ENCODE measurements at places on chromosomes 3 and 15. TPM values are rescaled to one million over a fixed set of nuclear protein-coding genes. Genes with fewer than 3 reads are reported as not detected.

DNA sequence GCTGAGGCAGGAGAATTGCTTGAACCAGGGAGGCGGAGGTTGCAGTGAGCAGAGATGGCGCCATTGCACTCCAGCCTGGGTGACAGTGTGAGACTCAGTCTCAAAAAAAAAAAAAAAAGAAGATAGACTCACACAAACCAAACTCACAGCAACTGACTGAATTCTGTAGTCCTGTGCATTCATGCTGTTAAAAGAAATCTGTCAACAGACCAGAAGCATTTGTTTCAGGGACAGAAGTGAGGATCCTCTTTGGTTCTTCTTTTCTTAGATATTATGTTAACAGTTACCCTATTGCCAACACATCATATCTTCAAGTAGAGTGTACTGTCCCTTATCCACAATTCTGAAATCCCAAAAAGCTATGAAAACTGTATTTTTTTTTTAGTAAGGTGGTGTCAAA lies 192.4 kb downstream of the CDIN1 start:
- no peak overlapping the region for H3K27ac ChIP-seq
- H3K27me3 ChIP-seq: no peaks in the 10 kb centered on the region
- H3K36me3 ChIP-seq: no peaks in the 10 kb centered on the region
- no peaks in the 10 kb centered on the region for H3K4me1 ChIP-seq

DNA sequence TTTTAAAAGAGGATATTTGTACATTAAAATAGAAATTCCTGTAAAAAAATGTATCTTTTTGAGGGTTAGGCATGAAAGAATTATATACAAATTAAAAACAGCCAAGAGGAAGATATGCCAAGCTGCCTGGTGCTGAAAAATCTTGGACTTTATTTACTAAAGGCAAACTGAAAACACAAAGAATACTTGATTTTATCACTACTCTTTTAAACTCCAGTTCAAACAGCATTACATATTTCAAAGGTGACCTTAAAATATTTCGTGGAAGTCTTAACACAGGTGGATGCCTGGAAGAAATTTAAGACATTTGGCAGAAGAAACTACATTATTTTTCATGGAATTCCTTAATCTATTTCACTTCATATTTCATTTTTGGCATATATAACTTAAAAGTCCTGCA lies 101.1 kb upstream of the SLC2A2 start:
- H3K27me3 ChIP-seq: no peaks in the 10 kb centered on the region
- no peaks in the 10 kb centered on the region for H3K4me1 ChIP-seq
- DNase-seq: no peak
- H3K27ac ChIP-seq: no peak overlapping the region
- peaks cover 3% of the 10 kb centered on the region for H3K36me3 ChIP-seq
- no peak overlapping the region for H3K4me3 ChIP-seq

DNA sequence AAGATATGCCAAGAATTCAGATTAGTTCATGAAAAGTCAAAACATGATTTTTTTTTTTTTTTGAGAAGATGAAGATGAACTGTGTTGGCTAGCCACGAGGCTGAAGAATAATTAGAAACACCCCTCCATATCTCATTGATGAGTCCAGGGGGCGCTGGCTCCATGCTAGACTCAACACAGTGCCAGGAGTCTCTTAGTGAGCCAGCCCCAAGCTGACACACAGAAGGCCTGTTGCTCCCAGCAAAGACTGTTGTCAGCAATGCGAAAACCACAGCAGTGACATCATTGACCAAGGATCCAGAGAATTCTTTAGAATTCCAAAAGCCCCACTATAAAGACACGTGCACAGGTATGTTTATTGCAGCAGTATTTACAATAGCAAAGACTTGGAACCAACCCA lies 185.2 kb downstream of the ANXA2 start:
- no peak overlapping the region for H3K4me3 ChIP-seq
- H3K27ac ChIP-seq: no peak overlapping the region
- DNase-seq: no peak
- no peaks in the 10 kb centered on the region for H3K4me1 ChIP-seq
- no peaks in the 10 kb centered on the region for H3K36me3 ChIP-seq

GRCh38 chr15:101213570-101213969 lies 38.3 kb downstream of the CHSY1 start:
- H3K36me3 ChIP-seq: no peaks in the 10 kb centered on the region
- DNase-seq: no peak
- H3K4me1 ChIP-seq: peaks cover 2% of the 10 kb centered on the region

Gene DUOXA2
- total RNA-seq: not detected

GRCh38 chr3:112002096-112002971 lies 3.6 kb downstream of the TAGLN3 start:
- no peak for DNase-seq
- no peaks in the 10 kb centered on the region for H3K27me3 ChIP-seq
- H3K27ac ChIP-seq: no peak overlapping the region
- H3K36me3 ChIP-seq: no peaks in the 10 kb centered on the region
- no peak overlapping the region for H3K4me3 ChIP-seq

DNA sequence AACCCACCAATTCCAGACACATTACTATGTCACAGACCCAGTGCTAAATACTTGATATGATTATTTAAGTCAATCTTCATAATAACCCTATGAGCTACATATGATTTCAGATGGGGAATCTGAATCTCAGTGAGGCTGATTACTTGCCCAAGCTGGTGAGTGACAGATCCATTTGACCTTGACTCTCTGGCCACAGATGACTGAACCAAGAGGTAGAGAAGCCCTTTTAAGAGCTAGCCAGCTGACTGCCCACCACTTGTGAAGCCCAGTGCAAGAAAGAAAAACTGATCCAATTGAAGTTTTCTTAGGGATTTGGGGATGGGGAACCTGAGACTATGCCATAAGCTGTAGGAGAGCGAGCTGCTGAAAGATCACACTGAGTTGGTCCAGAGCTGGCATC lies 124.7 kb upstream of the SPATA12 start:
- no peaks in the 10 kb centered on the region for H3K4me1 ChIP-seq
- H3K27me3 ChIP-seq: no peaks in the 10 kb centered on the region
- DNase-seq: no peak
- H3K36me3 ChIP-seq: no peaks in the 10 kb centered on the region
- H3K27ac ChIP-seq: no peak overlapping the region
- H3K4me3 ChIP-seq: no peak overlapping the region

DNA sequence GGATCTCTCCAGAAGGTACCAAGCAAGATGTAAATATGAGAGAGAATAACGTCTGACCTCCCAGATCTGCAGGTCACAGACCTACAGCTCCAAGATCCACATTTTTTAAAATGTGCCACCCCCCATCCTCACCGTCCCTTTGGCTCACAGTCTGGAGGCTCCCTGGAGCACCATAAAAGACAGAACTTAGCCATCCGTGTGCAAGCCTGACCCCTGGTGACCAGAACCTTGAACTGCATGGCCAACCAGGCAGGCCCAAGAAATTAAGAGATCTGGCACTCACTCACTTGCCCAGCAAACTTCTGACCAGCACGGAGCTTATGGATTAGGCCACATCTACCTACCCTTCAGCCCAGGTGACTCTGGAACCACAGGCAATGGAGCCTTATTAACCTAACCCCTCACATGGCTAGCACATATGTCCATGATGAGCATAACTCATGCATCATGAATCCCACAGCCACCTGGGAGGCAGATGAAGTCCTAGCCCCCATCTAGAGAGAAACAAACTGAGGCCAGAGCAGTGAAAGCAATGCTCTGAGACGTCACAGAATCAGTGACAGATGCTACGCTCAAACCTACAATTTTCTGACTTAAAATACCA lies 275.3 kb downstream of the UACA start:
- no peaks in the 10 kb centered on the region for H3K36me3 ChIP-seq
- no peak overlapping the region for H3K27ac ChIP-seq
- no peak overlapping the region for H3K4me3 ChIP-seq

- no peak overlapping the region for H3K4me3 ChIP-seq
- no peaks in the 10 kb centered on the region for H3K27me3 ChIP-seq
- H3K4me1 ChIP-seq: no peaks in the 10 kb centered on the region
- DNase-seq: no peak
Measured at GRCh38 chr3:8497582-8497981, 4.0 kb upstream of the LMCD1 start.

Gene CHRNA5
- total RNA-seq: 0.84 TPM

- no peaks in the 10 kb centered on the region for H3K36me3 ChIP-seq
- no peaks in the 10 kb centered on the region for H3K4me1 ChIP-seq
- DNase-seq: no peak
- H3K4me3 ChIP-seq: no peak overlapping the region
- H3K27ac ChIP-seq: no peak overlapping the region
Measured at GRCh38 chr3:140344082-140344454, 333.8 kb upstream of the TRIM42 start.

Gene CPN2
- not detected for total RNA-seq

Gene TAGLN3
- not detected for total RNA-seq

- no peak overlapping the region for H3K4me3 ChIP-seq
- H3K27ac ChIP-seq: no peak overlapping the region
Measured at GRCh38 chr3:192212335-192212734, 515.0 kb downstream of the FGF12 start.

Gene ALDH1L1
- total RNA-seq: 31.2 TPM

DNA sequence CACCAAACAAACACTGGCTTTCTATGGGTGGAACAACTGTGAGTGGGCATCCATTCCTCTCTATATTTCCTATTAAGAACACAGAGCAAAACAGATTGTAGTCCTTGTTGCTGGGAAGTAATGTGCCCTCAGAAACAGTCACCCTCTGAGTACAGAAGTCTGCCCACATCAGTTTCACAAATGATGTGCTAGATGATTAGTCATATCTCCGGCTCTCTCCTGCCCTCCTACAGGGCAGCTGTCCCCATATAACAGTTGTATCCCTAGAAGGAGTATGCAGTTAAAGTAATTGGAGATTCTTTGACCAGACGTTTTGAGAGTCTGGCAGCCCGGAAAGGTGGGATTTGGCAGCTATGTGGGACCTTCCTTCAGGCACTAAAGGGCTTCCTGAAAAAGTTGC lies 159.9 kb downstream of the APBA2 start:
- DNase-seq: no peak
- no peaks in the 10 kb centered on the region for H3K36me3 ChIP-seq
- no peak overlapping the region for H3K27ac ChIP-seq
- no peak overlapping the region for H3K4me3 ChIP-seq
- no peaks in the 10 kb centered on the region for H3K27me3 ChIP-seq

- no peaks in the 10 kb centered on the region for H3K36me3 ChIP-seq
- no peak overlapping the region for H3K4me3 ChIP-seq
- no peaks in the 10 kb centered on the region for H3K27me3 ChIP-seq
- H3K4me1 ChIP-seq: no peaks in the 10 kb centered on the region
- no peak for DNase-seq
Measured at GRCh38 chr3:155594526-155595187, 150.2 kb downstream of the PLCH1 start.

- H3K4me3 ChIP-seq: no peak overlapping the region
- no peaks in the 10 kb centered on the region for H3K36me3 ChIP-seq
- DNase-seq: peak; percentile 66
- H3K4me1 ChIP-seq: no peaks in the 10 kb centered on the region
- H3K27me3 ChIP-seq: no peaks in the 10 kb centered on the region
- no peak overlapping the region for H3K27ac ChIP-seq
Measured at GRCh38 chr3:184448321-184449160, 68.7 kb downstream of the CHRD start.

GRCh38 chr15:57824186-57824585 lies 117.7 kb downstream of the POLR2M start:
- no peaks in the 10 kb centered on the region for H3K4me1 ChIP-seq
- no peak overlapping the region for H3K4me3 ChIP-seq
- H3K27ac ChIP-seq: no peak overlapping the region
- no peak for DNase-seq
- H3K27me3 ChIP-seq: no peaks in the 10 kb centered on the region
- no peaks in the 10 kb centered on the region for H3K36me3 ChIP-seq

- no peak for DNase-seq
- no peaks in the 10 kb centered on the region for H3K36me3 ChIP-seq
- H3K27me3 ChIP-seq: no peaks in the 10 kb centered on the region
- H3K4me1 ChIP-seq: no peaks in the 10 kb centered on the region
- H3K4me3 ChIP-seq: no peak overlapping the region
Measured at GRCh38 chr15:62359416-62359815, 194.3 kb upstream of the C2CD4B start.

Gene KNL1
- 0.42 TPM for total RNA-seq

DNA sequence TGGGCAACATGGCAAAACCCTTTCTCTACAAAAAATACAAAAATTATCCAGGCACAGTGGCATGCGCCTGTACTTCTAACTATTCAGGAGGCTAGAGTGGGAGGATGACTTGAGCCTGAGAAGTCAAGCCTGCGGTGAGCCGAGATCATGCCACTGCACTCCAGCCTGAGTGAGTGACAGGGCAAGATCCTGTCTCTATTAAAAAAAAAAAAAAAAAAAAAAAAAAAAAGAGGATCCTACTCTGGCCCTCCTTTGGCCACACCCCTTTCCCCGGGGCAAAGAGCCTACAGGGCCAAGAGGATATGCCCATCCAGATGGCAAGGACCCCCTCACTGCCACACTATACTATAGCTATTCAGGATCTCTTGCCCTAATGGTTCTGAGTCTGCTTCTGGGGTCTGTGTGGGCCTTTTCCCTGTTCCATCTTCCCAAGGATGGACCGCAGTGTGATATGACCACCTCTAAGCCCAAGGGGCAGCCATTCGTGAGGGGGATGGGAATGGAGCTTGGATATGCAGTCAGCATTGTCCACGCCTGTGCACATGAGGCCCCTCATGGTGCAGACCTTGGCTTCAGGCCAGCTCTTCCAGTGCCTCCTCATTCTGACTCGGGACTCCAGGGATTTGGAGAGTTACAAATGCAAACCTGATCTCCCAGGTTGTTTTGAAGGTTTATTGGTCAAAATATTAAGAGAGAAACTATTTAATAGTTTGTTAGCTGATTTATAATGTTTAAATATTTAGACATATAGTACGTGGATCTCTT lies 7.3 kb downstream of the TYRO3 start:
- no peak for DNase-seq
- H3K4me1 ChIP-seq: no peaks in the 10 kb centered on the region
- H3K27ac ChIP-seq: no peak overlapping the region
- no peaks in the 10 kb centered on the region for H3K36me3 ChIP-seq
- H3K4me3 ChIP-seq: no peak overlapping the region

Gene OR4F6
- total RNA-seq: not detected

Gene ZNF80
- 0.15 TPM for total RNA-seq

DNA sequence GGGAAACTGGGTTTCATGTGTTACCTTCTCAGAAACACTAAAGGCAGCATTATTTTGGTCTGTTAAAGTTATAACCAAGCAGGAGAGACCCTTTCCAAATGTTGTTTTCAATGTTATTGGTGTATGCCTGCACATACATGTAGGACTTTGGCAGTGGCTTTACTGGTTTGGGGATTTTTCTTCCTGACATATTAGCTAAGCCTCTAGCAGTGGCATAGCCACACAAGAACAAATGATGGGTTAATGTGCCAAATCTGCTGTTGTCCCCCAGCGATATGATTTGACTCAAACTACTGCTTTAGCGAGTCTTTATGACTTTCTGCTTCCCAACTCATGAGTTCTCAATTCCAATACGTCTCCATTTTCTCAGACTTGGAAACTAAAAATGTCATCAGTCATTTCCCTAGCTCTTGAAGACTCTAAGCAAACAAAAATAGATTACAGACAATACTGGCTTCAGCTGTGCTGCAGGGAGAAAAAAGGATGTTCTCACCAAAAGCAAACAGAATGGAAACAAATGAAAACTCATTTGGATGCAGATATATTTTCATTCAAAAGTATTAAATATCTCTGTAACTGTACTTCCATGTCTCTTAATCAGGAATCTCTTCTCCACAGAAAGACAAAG lies 29.6 kb downstream of the TPM1 start:
- H3K36me3 ChIP-seq: peaks cover 26% of the 10 kb centered on the region
- no peak for DNase-seq
- no peak overlapping the region for H3K4me3 ChIP-seq
